Activated CD4-positive, alpha-beta T cell treated with anti-CD3 and anti-CD28 coated beads, Interleukin-2, amount 50 U/mL, for 4 hours (primary cell): ENCODE measurements at places on chromosomes 2 and 18.
A peak's percentile ranks its signal among the peaks of the same experiment; 100 is the strongest.

DNA sequence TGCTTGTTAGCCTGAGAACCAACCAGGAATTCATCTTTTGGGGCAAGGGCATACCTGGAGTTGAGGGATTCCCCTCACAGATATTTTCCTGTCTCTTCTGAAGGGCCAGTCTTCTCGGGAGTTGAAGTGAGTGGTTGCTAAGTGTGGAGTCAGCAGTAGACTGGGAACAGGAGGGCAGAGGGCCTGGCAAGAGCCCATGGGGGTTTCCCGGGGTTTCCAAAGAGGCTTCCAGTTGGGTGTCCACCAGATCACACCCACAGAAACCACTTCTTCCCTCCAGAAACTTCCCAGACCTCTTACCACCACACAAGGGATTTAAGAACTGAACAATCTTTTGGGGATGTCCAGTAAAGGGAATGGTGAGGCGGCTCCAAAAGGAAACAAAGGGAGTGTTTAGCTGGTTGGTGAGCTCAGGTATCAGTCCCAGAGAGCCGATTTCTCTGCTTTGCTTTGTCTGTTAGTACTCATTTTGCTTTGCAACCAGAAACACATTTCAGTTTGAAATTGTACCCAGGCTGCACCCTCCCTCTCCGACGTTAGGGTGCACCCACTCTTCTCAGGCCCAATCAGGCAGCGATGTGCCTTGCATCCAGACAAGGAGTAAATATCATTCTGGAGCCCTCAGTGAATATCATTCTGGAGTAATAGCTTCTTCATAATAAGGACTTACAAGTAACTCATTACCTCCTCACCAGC is 47.5 kb upstream of the SPATS2L start:
- DNase-seq, result no peak

- DNase-seq, result no peak
Observed at GRCh38 chr2:107772353-107772752, 54.3 kb upstream of the RGPD4 start.

DNA sequence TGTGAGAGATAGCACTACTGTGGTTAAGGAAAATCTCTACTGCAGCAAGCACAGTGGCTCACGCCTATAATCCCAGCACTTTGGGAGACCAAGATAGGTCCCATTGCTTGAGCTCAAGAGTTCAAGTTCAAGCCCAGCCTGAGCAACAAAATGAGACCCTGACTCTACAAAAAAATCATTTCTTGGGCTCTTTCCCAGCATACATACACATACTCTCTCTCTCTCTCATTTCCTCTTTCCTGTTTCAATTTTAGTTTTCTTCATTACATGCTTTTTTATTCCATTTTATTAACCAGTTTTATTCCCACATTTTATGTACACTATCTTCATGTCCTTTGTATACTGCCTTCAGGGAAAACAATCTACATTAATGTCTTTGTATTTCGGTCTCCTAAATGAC is 14.6 kb downstream of the WDR33 start:
- DNase-seq, result no peak

DNA sequence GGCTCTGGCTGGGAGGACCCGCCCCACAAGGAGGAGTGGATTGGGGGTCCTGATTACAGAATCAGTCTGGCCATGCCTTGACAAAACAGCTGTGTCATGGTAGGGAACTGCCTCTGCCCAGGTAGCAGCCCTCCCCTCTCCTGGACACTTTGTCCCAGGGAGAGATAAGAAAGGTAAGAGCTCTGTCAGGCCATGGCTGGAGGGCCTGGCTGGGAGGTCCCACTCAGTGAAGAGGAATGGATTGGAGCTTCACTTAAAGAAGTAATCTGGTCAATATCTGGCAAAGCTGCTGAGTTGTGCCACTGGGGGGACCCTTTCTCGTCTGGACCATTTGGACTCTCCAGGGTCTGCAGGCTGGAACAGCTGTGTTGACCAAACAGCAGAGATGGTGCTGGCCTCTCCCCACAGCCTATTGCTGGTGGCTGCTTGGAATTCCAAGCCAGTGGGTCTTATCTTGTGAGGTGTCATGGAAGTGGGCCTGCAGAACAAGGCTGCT is 75.4 kb downstream of the EPC2 start:
- no peak for DNase-seq

GRCh38 chr2:64860276-64860885 is 128.8 kb upstream of the SLC1A4 start:
- DNase-seq, result no peak

GRCh38 chr2:17680119-17680518 is 73.5 kb downstream of the SMC6 start:
- DNase-seq, result no peak

GRCh38 chr18:39635966-39636365 is 2070.4 kb upstream of the CELF4 start:
- DNase-seq, result no peak

DNA sequence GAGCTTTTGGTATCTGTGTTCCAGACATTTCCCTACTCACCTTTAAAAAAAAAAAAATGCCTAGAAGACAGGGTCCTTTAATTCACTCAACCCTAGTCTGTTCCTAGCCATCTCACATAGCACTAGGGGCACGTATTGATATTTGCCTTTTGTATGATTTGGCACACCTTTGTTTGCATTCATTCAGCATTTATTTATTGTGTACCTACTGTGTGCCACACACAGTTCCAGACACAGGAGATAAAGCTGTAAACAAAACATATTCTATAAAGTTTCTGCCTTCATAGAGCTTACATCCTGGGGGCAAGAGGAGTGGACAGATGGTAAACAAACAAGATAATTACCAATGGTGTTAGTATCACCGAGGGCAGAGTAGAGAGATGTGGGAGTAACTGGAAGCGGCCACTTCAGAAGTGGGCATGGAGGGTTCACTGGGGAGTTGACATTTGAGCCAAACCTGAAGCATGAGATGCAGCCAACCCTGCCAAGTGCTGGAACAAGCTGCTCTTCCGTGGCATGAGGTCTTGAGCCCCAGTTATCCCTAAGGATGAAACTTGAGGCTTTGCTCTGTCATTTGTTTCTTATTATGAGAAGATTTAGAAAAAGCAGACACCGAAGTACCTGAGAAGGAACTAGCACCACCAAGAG is 18.2 kb downstream of the MAPRE2 start:
- DNase-seq, result no peak

GRCh38 chr2:27191070-27191829 is 20.6 kb upstream of the ATRAID start:
- peak; percentile 25 for DNase-seq

DNA sequence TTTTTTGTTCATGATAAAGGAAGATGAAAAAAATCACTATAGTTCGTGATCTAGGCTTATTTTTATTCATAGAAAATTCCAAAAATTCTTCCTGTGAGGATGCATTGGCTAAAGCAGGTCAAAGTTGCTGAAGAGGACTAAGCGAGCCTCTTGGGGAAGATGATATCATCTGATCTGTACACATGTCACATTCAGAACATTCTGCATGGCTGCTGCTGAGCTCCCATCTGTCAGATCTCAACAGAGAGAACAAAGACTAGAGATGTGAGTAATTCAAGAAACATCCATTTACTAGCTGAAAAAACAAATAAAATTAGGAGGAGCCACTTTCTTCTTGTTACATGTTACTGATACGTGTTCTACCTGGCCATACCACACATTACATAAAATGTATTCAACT is 518.6 kb upstream of the FSIP2 start:
- no peak for DNase-seq

DNA sequence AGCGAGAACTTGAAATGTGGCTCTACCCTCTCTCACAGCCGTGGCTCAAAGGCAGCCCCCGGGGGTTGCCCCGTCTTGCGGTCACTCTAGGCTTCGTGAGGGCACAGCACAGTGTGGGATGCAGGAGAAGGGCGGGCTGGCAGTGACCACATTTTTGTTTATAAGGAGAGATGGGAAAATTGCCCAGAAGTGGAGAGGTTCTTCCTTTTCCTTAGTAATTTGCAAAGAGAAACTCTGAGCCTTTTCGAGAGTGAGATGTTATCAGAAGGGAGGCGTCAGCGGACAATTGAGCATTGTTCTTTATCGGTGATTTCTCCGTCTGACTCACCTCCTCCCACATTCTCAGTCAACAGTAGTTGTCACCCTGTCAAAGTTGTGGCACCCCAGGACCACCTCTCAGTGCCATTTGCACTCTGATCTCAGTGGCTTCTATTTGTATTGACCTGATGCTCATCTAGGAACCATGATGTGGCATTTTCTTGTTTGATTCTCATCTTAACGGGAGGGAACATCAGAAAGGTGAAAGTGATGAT is 89.6 kb downstream of the ACAA2 start:
- no peak for DNase-seq

GRCh38 chr2:72719416-72719815 is 106.4 kb downstream of the EXOC6B start:
- DNase-seq, result no peak

GRCh38 chr2:9178110-9178903 is 28.3 kb upstream of the ASAP2 start:
- DNase-seq, result no peak

DNA sequence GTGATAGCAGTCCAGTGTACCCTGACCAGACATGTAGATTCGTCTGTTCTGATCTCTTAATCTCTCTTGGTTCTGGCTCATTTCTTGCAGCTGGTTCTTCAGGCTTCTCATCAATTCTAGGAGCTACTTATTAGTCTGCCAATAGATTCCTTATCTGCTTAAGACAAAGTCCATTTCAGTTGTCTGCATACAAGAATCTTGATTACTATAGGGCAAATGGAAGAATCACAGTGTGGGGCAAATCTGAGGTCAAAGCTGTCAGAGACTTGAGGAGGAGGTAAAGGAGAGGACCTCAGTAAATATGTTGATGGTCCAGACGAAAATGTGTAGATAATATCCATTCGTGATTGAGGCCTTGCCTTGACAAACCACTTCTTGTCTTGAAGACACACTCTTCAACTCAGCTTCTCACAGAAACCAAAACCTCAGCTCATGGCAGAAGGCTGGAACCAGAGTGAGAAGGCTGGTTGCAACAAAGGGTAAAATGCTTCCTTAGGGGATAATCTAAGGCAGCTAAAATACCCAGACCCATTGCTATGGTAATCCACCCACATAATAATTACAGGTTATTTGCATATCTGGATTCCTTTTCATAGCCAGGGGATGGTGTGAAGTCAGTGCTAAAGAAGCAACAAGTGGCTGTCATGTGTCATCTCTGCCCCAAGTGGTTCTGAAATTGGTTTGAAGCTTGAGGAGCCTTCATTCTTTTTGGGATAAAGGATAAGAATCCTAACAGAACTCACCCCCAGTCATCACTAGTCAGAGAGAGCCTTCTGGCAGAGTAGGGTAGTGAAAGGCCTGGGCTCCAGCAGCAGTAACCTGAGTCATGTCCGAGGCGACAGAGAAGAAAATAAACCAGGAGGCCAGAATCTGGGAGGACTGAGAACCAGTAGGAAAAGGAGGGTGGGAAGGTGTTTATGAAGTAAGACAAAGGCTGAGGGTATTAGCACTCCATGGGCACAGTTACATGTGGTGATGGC is 29.2 kb upstream of the PELI1 start:
- no peak for DNase-seq

DNA sequence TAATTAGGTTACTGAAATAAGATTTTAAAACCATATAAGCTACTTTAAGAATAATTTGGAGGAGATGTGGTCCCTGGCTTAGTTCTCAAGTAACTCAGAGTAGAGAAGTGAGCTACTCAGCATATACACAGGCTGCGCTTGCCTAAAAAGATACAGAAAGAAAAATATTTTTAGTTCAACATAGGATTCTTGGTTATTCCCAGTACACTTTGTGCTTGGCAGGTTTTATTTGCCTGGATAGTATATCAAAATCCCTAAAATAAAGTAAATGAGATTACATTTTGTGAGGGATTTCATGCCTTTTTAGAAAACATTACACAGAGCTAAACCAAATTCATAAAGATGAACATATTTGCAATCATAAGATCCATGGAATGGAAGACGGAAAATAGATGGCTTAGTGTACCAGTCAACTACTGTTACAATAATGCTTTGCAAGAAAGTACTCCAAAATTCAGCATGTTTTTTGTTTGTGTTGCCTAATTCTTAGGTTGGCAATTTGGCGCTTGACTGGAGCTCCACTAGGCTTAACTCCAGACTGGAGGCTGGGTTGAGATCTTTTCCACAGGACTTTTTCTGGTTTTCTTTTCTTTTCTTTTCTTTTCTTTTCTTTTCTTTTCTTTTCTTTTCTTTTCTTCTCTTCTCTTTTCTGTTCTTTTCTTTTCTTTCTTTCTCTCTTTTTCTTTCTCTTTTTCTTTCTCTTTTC is 600.5 kb upstream of the SYT4 start:
- DNase-seq, result no peak

- DNase-seq, result no peak
Observed at GRCh38 chr2:186543561-186544131, 46.2 kb upstream of the ITGAV start.

DNA sequence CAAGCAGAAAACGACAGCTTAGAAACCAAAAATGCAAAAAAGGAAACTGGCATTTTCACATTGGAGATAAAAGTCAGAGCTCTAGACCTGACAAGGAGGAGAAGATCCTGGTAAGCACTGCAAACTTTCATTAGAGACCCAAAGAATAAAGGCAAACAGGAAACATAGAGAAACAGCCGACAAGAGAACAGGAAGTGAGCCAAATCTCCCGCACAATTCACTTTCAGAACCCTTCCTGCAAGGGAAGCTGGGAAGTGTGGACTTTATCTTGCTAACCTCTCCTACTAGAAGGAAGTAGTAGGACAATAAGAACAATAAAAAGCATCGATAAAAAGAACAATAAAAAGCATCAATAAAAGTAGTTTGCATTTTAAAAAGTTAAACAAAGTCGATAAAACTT is 417.8 kb upstream of the SPHKAP start:
- no peak for DNase-seq

DNA sequence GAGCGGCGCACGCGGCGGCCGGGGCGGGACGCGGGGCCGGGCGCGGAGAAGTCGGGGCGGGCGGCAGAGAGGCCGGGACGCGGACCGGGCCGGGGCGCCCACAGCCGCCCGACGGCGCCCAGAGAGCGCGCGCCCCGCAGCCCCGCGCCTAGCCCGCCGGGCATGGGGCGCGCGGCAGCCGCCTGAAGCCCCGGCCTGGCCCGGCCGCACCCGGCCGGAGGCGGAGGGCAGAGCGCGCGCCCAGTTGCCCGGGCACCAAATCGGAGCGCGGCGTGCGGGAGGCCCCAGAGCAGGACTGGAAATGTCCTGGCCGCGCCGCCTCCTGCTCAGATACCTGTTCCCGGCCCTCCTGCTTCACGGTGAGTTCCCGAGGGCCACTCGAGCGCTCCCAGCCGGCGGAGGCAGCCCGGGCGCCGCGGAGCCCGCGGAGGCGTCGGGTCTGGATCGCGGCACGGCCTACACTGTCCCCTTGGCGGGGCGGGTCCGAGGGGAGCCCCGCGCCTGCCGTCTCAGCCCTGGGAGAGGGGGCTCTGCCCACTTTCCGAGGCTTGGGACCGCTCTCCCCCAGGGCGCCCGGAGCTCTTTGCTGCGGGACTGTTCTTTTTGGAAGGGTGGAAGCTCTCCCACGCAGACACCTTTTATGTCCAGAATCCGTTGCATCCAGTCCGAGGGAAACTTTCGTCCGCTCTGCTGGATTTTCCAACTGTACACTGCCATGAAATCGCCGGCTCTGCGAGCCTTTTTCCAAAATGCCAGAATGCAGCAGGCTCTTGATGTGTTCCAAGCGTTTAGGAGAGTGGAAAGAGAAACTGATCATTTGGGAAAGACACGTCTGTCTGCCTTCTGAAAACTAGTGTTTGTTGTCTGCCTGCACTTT is 484 bp downstream of the APCDD1 start:
- DNase-seq, result no peak

GRCh38 chr2:98084151-98084868 is 2.7 kb upstream of the VWA3B start:
- no peak for DNase-seq
